Kidney glomerular epithelial cell (primary cell): ENCODE measurements at places on chromosomes 11 and 22.

GRCh38 chr11:41175304-41175972 is 284.0 kb downstream of the LRRC4C start:
- DNase-seq = no peak

DNA sequence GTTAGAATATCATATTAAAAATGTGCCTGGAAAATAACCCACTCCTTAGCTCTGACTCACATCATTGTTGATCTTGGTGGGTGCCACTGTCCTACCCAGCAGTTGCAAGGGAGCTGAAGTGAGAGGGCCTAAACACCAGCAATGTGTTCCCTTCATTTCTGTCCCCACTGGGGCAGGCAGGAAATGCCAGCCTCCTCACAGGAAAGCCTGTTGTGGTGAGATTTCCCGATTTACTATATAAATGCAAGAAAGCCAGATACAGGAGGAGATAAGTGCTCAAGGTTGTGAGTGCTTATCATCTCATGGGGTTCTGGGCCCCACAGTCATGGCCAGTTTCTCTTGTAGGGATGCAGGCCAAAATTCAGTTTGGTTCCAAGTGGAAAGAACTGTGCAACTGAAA is 15.8 kb upstream of the FLI1 start:
- no peak for DNase-seq

GRCh38 chr11:15800111-15800800 is 556.1 kb downstream of the SOX6 start:
- peak; percentile 39 for DNase-seq

DNA sequence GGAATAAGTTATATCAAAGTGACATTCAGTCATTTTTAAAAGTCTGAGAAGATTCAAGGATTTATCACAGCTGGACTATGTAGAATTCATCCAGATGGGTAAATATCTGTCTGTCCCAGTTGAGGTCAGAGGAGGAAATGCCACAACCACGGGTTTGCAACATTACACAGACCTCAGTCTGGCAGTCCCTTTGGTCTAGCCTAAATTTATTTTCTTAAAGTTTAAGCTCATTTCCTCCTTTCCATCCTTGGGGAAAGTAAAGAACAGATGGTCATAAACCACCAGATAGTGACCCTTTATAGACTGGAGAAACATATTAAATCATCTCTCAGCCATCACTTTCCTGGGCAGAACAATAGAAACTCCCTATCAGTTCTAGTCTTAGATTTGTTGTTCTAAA is 238.4 kb upstream of the DDI1 start:
- no peak for DNase-seq

DNA sequence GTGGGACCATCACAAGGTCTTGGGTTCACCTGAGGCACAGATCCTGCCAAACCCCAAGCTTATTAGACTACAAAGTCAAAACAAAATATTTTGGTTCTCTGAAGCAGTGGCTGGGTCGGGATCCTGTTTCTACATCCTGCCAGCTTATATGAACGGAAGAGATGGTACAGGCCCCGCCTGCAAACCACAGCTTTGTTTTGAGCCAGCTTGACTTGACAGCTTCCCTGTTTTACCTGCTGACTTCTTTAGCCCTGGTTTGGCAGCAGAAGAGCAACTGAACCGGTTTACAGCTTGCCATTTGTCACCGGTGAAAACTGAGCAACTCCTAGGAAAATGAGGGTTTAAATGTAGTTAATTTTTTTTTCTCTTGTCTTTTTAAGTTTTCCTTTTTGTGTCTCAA is 11.4 kb downstream of the PACS1 start:
- no peak for DNase-seq

GRCh38 chr11:119019996-119020395 is 1.4 kb downstream of the TRAPPC4 start:
- DNase-seq = no peak

DNA sequence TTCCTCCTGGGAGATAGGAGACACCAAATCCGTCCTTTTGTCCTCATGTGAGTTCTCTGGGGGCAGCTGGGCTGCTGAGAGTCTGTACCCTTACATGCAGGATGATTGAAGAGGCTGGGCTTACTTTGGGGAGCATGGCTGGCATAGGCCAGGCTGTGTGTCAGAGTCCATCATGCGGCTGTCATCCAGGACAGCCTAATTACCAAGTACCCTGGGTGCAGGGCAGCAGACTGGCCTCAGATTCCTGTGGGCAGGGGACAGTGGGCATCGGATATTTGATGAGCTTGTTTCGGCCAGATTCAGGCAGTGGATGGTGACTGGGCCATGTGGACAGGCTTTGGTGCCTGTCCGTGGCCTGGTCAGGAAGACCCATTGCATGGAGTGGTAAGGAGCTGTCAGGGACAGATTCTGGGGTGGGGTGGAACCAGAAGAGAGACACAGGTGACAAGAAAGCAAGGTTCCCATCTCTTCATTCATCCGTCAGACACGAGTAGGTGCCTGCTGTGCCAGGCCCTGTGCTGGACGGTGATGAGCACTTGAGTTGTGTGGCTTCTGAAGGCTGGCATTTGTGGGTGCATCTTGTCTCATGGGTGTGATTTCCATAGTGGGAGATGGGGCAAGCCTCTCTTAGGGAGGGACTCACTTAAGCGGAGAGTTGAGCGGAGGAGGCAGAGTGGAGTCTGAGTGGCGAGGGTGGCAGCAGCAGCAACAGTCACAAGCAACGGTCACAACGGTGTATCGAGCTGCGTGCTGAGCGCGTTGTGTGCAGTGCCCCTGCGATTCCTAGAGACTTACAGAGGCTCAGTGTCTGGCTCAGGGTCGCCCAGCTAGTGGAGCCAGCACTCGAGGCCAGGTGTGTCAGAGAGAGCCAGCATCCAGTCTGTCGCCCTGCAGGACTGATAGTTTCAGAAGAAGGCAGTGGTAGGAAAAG is 48.7 kb downstream of the TBC1D22A start:
- no peak for DNase-seq

DNA sequence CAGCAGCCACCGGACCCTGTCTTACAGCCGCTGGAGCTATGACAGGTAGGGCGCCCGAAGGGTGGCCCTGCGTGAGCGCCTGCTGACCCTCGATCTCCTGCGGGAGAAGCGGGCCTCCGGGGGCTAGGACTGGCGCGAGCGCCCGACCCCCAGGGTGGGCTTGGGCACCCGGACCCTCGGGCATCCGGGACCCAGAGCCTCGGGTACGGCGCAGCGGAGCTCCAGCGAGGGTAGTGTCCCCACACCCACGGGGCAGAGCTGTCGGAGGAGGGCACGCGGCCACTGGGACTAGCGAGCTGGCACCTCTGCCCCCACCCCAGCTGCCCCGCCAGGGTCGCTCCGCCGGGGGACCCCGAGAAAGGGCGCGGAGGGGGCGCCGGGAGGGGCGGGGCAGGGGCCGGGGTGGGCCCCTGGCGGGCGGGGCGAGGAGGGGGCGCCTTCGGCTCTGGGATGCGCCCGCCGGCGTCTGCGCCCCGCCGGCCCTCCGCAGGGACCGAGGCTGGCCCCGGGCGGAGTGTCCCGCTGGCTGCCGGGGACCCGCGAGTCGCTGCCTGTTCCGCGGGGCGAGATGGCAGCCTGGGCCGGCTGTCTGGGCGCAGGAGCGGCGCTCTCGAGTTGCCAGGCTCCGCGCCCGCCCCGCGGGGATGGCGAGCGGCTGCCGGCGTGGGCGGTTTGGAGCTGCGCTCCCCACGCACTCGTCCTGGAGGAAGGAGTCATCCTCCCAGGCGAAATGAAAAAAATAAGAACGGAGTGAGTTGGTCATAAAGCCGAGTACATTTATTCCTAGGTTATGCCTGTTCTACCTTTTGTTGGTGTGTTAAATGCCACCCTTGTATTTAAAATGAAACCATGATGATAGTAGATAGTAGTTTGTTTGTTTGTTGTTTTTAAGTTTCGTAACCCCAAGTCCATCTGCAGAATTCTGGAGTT is 32.4 kb downstream of the EIF3F start:
- no peak for DNase-seq

DNA sequence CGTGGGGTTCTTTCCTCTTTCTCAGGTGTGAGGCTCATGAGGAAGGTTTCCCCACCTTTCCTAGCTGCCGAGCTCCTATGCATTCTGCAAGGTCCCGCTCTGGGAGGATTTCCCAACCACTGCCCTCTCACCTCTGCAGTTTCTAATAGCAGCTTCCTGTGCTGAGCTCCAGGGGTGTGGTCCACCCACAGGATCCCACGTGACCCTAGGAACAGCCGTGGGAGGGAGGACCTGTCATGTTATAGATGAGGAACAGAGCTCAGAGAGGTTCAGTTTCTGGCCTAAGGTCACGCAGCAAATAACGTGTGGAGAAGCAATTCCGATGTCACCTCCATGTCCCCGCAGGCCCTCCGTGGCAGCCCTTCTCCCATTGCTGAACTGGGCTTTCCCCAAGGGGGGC is 38.5 kb downstream of the FLRT1 start:
- DNase-seq = no peak

- DNase-seq = no peak
These were observed 10.8 kb downstream of the SLC22A24 start for GRCh38 chr11:63132985-63133775.

- DNase-seq = no peak
These were observed 43.3 kb downstream of the CABIN1 start for GRCh38 chr22:24054356-24054755.

DNA sequence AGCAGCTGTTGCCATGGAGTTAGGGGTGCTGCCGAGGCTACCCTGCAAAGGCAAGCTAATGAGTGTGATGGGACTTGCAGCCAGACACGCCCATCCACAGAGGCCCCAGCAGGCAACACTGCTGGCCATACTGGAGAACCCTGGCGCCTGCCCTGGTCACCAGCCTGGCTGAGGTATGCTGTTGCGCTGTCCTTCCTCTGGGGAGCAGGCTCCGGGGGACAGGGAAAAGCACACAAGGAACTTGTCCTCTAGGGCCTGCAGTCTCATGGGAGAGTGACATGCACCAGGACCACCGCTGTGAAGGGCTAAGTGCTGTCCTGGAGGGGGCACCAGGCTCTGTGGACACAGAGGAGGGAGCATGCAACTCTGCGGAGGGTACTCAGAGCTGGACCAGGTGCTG is 35.8 kb downstream of the TOM1 start:
- DNase-seq = no peak

DNA sequence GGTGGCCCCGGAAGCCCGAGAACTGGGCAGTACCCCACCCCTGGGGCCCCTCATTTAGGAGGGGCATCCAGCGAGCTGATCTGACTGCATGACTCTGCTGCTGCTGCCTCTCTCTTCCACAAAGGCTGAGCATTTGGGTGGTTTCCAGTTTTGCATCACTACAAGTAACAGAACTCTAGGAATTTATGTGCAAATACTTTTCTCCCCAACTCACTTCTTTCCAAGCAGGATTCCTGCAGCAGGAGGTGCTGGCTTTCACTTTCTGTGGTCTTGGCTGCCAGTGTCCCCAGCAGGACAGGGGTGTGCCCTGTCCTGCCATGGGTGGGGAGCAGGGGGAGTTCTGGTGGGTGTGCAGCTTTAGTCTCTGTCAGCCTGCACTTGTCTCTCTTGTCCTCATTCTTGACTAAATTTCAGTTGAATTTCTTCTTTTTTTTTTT is 21.2 kb downstream of the UPB1 start:
- DNase-seq = peak; percentile 86
